ENCODE measurements at places on chromosomes 3 and 15. TPM values are rescaled to one million over a fixed set of nuclear protein-coding genes. Genes with fewer than 3 reads are reported as not detected.

The NUP210 gene
- 23.5 TPM for total RNA-seq

DNA sequence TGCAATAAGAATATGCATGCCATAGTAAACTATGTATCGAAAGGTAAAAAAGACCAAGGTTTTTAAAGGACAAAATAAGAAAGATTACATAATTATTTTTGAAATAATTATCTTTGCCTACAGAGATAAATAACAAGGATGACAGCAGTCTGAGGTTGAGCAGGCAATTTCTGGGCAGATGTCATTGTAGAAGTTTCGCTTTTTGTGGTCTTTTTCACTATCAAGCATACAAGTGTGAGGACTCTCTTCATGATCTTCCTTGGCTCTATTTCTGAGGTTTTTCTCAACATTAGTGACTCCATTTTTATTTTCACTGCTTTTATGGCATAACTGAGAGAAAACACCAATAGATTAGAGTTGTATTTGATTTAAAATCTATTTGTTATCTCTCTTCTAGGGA lies 1337.9 kb upstream of the EPHA6 start:
- DNase-seq = no peak
- H3K27ac ChIP-seq = no peak overlapping the region
- no peaks in the 10 kb centered on the region for H3K4me1 ChIP-seq
- H3K36me3 ChIP-seq = no peaks in the 10 kb centered on the region
- no peak overlapping the region for H3K4me3 ChIP-seq

- H3K4me1 ChIP-seq = no peaks in the 10 kb centered on the region
- no peaks in the 10 kb centered on the region for H3K27me3 ChIP-seq
- peaks cover 29% of the 10 kb centered on the region for H3K36me3 ChIP-seq
- no peak for DNase-seq
- no peak overlapping the region for H3K4me3 ChIP-seq
Measured at GRCh38 chr3:138213398-138214085, 26.4 kb downstream of the ARMC8 start.

- H3K27me3 ChIP-seq = no peaks in the 10 kb centered on the region
- DNase-seq = no peak
- H3K4me3 ChIP-seq = no peak overlapping the region
- no peaks in the 10 kb centered on the region for H3K36me3 ChIP-seq
- H3K27ac ChIP-seq = no peak overlapping the region
- H3K4me1 ChIP-seq = no peaks in the 10 kb centered on the region
Measured at GRCh38 chr3:162443376-162443775, 946.8 kb downstream of the OTOL1 start.

DNA sequence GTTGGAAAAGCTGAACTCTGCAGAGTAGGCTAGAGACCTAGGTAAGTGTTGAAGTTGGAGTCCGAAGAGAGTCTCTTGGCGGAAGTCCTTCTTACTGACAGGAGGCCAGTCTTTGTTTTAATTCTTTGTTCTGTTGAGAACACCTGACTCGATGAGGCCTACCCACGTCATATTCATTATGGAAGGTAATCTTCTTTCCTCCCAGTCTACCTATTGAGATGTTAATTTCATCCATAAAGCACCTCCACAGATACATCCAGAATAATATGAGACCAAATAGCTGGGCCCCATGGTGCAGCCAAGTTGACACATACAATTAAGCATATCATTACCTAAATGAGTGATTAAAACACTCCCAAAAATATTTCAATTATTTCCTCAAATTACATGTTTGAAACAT lies 515.5 kb downstream of the CADM2 start:
- no peaks in the 10 kb centered on the region for H3K36me3 ChIP-seq
- DNase-seq = no peak
- no peaks in the 10 kb centered on the region for H3K27me3 ChIP-seq
- no peak overlapping the region for H3K27ac ChIP-seq

DNA sequence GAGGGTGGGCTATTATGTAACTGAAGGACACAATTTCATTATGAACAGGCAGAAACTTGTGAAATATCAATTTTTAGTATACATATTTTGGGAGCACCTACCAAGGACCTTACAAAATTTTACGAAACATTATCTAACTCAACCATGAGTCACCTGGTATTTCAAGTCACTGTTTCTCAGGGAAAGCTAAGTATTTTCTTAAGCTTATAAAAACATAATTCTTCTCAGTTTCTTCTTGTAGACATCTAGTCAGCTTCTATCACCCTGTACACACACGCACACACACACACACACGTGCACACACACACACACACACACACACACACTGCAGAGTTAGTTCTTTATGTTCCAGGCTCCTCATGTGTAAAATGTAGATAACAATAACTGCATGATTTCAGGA lies 658.3 kb downstream of the TUSC7 start:
- no peaks in the 10 kb centered on the region for H3K27me3 ChIP-seq
- H3K27ac ChIP-seq = no peak overlapping the region
- H3K4me1 ChIP-seq = no peaks in the 10 kb centered on the region

Data from left lung (tissue), 14 donors.